ENCODE measurements at places on chromosomes 3 and 15.

- DNase-seq: no peak
Observed at GRCh38 chr3:105647047-105647446, 221.8 kb downstream of the CBLB start.

GRCh38 chr15:46523701-46524100 lies 888.9 kb downstream of the SQOR start:
- DNase-seq: no peak

DNA sequence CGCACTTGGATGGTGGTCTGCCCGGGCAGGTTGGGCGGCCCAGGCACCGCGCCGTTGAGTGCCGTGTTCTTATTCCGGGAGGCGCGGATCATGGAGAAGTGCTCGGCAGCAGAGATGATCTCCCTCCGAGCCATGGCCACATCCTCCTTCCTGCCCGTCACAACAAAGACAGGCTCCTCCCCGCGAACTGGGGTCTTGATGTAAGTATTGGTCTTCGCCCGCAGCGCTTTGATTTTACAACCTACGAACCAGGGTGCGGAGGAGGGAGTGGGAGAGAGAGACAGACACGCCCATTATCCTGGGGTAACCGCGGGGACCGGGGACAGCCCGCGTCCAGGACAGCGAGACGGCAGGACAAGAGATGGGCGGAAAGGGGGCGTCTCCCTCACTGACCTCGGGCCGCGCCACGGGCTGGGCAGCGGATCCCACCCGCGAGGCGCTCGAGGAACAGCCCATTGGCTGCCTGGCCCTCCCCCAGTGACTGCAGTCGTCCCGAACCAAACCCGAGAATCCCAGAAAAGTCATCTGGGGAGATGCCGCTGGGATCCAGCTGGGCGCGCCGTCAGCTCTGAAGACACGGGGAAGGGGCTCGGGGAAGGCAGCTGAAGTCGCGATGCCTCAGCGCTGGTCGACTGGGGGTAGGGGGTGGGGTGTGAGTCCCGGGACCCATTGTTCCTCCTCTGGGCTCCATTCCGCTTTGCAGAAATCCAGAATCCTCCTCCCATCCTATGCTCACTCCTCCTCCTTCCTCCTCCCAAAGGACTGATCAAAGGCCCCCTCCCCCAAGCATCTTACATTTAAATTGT lies 1.2 kb downstream of the MEX3B start:
- DNase-seq: peak; percentile 43

GRCh38 chr15:54839379-54839778 lies 357.4 kb downstream of the RSL24D1 start:
- no peak for DNase-seq

DNA sequence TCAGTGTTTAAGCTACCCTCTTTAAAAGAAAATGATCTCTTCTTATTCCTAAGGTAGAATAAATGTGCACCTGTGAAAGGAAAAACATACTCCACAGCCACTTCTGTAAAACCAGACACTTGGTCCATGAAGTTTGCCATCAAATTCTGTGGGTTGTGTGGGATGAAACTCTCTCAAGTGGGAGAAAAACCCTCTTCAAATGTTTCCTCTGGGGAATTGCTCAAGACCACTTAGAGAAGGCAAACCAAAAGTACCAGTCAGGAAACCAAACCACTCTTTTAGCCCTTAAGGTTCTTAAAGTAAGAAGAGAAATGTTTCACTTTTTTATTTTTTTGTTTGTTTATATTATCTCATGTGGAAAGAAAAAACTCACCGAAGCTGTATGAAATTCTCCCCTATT lies 1.2 kb downstream of the COL8A1 start:
- peak; percentile 95 for DNase-seq

GRCh38 chr15:60083318-60083717 lies 79.2 kb downstream of the FOXB1 start:
- no peak for DNase-seq

GRCh38 chr3:29695643-29696198 lies 414.9 kb downstream of the RBMS3 start:
- no peak for DNase-seq

- DNase-seq: no peak
Observed at GRCh38 chr3:143851331-143852017, 3.2 kb upstream of the SLC9A9 start.

- no peak for DNase-seq
Observed at GRCh38 chr15:73352082-73352481, 16.7 kb downstream of the HCN4 start.

DNA sequence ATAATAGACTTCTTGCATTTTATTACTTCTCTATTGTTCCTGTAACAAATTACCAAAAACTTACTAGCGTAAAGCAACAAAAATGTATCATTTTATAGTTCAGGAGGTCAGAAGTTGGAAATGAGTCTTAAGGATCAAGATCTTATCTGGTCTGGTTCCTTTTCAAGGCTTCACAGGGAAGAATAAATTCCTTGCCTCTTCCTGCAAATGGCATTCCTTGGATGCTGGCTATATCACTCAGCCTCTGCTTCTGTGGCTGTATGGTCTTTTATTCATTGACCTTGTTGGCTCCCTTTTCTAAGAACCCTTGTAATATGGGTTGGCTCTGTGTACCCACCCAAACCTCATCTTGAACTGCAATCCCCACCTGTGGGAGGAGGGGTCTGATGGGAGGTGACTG lies 478.4 kb upstream of the THBS1 start:
- DNase-seq: no peak

DNA sequence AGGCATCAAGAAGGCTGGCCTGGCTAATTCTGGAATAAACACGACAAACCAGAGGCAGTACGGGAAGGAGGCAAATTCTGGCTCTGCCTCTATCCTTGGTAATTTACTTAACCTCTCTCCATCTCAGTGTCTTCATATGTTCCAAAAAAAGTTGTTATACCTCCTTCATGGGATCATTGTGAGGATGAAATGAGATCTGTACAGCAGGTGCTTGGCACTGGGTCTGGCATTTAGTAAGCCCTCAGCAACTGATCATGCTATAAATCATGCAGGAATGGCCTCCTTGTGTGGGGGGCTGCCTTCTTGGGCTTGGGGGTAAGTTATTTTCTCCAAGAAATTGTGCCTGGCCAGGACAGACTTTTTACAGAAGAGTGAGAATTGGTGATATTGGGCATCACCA lies 38.3 kb upstream of the TRA2B start:
- DNase-seq: no peak

GRCh38 chr3:140051019-140051957 lies 116.3 kb downstream of the CLSTN2 start:
- DNase-seq: peak; percentile 93

DNA sequence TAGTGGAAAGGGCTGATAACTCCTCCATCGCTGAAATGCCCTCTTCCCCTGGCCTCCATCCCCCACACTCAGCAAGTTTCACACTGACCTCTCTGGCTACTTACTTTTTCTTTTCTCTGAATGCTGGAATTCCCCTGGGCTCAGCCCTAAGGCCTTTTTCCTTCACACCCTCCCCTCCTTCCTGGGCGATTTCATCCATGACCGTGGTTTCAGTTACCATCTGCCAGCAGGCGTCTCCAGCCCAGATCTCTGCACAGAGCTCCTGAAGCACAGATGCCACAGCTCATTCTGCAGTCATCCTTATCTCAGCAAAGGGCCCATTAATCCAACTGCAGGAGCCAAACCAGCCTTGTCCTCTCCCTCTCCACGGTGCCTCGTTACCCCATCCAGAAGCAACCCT lies 114.0 kb downstream of the RFTN1 start:
- peak; percentile 85 for DNase-seq

- no peak for DNase-seq
Observed at GRCh38 chr15:91228890-91229289, 128.8 kb downstream of the SV2B start.

DNA sequence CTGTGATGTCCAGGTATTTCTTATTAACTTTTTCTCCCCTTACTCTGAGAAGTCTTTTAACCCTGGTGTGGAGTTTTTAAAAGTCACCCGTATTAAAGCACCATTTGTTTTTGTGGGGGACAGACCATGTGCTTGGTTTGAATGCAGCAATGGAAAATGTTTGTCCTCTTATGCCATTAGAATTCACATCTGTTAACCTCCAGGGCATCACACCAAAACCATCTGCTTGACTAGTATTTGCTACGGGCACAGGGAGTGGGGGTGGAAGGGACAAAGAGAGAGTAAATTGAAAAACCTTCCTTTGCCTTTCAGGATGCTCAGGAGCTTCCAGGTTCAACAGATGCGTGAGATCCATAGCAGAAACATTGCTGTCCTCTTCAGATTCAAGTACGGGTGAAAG lies 61.4 kb upstream of the GOLGA8B start:
- DNase-seq: no peak

DNA sequence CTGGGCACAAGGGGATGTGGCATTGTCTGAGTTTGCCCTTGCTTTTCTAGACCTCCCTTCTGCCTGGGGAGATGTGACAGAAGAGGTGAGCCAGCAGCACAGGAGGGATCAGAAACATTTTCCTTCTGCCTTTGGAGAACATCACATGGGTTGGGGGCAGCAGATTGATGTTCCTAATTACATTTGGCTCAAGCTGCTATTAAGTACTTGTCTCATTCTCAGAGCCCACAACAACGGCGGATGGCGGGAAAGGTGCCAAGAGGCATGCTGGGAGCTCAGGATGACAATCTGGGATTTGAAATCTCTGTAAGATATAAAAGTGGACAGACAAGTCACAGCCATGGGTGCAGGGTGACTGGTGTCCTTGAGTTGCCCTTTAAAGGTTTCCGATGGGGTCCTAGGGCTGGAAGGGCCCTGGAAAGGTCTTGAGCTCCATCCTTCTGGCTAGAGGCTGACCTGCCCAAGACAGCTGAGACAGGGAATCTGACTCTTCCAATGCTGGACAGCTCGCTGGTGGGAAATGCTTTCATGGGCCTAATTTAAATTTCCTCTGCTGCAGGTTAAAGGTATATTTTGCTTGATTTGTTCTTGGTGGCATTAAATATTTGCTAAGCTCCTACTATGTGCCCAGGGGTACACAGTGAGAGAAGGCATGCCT lies 2.4 kb upstream of the CORO2B start:
- DNase-seq: peak; percentile 98

GRCh38 chr3:107368654-107369398 lies 8.4 kb upstream of the CCDC54 start:
- no peak for DNase-seq

DNA sequence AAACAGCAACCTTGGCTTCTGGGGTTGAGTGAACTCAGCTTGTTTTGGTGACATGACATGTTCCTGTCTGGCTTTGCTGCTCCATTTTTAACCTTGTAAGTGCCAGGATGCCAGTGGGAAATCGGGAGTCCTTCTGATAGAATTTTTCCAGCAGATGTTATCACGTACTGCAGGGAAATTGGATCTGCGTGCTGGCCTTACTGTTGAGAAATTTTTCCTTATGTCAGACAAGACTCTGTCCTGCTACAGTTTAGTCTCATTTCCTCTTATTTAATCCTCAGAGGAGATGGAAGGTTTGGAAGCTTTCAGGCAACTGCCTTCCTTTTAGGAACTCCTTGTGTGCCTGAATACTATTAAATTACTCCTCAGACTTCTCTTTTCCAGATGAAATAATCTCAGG lies 80.6 kb downstream of the PGPEP1L start:
- DNase-seq: no peak

DNA sequence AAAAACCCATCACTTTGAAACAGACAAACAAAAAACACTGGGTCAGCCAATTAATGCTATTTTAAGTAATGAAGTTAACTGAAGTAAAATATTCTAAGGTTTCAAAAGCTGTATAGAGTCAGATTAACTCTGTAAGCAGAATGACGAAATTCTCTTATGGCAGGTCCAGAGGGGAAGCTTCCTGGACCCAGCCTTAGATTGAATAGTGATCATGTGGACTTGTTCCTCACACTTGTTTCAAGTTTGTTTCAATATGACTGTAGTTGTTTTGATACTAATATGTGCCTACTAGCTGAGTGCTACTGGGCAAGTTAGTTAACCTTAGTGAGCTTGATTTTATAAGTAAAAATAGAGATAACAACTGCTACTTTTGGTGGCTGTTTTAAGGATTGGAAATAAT lies 32.6 kb downstream of the PLS1 start:
- no peak for DNase-seq

DNA sequence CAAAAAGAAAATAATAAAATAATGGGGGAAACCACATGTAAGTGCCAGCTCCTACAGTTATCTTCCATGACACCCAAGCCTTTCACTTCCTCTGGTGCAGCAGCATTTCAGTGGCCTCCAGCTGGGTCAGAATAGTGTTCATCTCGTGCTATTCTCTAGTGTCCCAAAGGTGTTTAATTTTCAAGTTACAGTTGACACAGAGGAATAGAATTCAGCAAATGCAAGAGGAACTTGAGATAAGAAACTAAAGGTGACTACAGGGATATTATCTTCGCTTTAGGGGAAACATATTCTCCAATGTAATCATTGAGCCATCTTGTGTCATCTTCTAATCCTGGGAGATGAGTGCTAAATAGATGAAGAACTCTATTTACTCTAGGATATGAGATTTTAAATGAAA lies 212.8 kb downstream of the EPHA3 start:
- DNase-seq: no peak

DNA sequence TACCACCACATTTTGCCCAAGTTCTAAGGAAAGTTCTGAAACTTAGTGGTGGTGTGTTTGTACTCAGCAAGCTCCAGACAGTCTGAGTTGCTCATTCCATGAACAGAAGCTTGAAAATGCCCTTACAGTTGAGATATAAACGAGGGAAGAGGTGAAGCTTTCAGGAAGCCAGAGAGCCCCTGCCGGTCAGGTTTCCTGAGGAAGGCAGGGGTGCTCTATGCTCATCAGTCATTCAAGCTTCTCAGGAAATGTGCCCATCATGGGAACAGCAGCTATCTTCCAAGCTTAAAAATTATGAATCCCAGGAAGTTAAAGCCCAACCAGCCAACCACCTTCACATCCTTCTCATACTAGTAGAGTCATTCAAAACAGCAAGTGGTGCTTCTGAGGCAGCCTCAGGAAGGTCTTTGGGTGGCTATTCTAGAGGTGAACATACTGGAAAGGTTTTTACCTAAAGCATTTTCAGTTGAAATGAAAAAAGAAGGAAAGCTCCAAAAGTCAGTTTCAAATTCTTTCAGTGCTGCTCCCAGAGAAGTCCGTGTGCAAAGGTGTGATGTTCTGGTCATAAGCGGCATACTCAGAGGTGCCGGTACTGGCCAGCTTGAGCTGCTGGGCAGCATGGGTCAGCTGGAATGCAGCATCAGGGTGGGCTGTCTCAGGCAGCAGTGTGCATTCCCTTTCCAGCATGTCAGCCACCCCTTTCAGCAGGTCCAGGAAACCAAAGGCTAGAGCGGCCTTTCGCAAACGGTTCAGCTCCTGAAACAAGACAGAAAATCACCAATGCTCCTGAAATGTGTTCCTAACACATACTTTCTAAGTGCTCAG lies 31.8 kb downstream of the INTS14 start:
- no peak for DNase-seq

- no peak for DNase-seq
Observed at GRCh38 chr3:20254268-20255117, 68.5 kb upstream of the SGO1 start.

GRCh38 chr3:42805141-42805821 lies 991 bp upstream of the HIGD1A start:
- DNase-seq: no peak

- no peak for DNase-seq
Observed at GRCh38 chr3:177281292-177282118, 84.2 kb upstream of the TBL1XR1 start.
